Fibroblast of the conjunctiva (primary cell): ENCODE measurements at places on chromosomes 12 and 14.

GRCh38 chr12:14275886-14276285 is 89.6 kb upstream of the ATF7IP start:
- DNase-seq = no peak

DNA sequence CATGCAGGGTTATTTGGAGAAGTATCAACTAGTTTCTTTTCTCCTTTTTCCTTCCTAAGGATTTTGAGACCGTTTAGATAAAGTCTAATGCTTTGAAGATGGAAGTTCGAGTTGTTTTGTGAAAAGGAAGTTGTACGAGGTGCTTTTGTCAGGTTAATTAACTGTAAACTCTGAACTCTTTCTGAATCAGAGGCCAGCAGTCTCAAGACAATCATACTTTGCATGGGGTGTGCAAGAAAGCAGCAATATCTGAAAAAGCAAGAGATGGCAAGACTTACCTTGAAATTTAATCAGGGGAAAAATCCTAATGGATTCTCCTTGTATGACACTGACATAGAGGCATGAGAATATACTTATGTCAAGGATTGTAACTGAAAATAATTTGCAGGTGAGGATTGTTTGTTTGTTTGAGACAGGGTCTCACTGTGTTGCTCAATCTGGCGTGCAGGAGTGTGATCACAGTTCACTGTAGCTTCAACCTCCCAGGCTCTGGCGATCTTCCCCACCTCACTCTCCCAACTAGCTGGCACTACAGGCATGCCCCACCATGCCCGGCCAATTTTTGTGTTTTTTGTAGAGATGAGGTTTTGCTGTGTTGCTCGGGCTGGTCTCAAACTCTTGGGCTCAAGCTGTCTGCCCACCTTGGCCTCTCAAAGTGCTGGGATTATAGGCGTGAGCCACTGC is 170.2 kb upstream of the HMGA2 start:
- DNase-seq = no peak

- no peak for DNase-seq
These were observed 57.7 kb downstream of the MAX start for GRCh38 chr14:65044596-65044959.

DNA sequence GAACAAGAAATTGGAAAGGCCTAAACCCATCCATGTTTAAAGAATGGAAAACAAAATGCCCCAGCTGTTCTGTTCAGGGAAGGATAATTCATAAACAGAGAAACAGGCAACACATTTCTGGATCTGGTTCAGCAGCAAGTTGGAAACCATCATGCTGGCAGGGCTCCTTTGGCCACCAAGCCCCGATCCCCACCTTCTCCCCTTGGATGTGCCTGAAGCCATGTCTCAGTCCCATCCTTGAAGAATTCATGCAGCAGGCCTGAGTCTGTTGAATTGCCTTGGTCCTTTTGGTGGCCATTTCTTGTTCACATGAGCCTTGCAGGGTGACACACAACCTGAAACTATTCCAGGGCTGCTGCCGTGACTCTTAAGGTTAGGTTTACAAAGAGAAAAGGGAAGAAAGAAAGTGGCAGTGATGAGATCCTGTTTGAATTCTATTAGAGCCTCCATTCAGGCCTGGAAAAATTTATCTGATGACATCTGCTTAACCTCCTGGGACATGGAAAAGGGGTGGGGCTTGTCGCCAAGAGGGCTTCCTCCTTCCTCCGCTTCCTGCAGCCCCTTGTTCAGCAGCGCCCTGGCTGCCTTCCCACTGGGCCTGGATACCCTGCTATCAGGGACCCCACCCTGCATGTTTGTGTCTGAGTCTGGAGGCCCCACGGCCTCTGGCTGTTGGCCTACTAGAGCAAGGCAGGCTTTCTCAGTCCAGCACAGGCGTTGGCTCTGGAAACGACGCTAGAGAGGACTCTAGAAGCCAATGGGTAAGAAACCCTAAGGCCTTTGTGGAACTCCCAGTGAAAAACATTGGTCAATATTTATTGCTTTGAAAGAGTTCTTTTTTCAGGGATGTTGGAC is 341.9 kb downstream of the C12orf75 start:
- no peak for DNase-seq

DNA sequence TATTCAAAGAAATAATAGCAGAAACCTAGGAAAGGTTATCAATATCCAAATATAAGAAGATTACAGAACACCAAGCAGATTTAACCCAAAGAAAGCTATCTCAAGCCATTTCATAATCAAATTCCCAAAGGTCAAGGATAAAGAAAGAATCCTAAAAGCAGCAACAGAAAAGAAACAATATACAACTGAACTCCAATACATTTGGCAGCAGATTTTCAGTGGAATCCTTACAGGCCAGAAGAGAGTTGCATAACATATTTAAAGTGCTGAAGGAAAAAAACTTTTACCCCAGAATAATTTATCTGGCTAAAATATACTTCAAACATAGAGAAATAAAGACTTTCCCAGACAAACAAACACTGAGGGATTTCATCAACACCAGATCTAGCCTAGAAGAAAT is 54.3 kb downstream of the DENND5B start:
- DNase-seq = peak; percentile 12
